ENCODE measurements at places on chromosomes 4 and X. TPM values are rescaled to one million over a fixed set of nuclear protein-coding genes. Genes with fewer than 3 reads are reported as not detected.

PRDM8 gene
- 11.9 TPM for total RNA-seq

ITGB1BP2 gene
- total RNA-seq = 0.80 TPM

TMEM150C gene
- total RNA-seq = 5.0 TPM

MED14 gene
- 14.3 TPM for total RNA-seq

NALF2 gene
- total RNA-seq = under 0.01 TPM

CLCN4 gene
- total RNA-seq = 4.1 TPM

RASGEF1B gene
- total RNA-seq = 3.4 TPM

SPANXN4 gene
- not detected for total RNA-seq
